Activated naive CD4-positive, alpha-beta T cell treated with Interleukin-2 at 50 U/mL for 16 hours (primary cell): ENCODE measurements at places on chromosomes 13 and 19.

GRCh38 chr19:2574971-2575630 is 99.2 kb downstream of the GADD45B start:
- DNase-seq, result no peak

- DNase-seq, result no peak
These were observed 1201.1 kb upstream of the SLC10A2 start for GRCh38 chr13:104267206-104267811.

DNA sequence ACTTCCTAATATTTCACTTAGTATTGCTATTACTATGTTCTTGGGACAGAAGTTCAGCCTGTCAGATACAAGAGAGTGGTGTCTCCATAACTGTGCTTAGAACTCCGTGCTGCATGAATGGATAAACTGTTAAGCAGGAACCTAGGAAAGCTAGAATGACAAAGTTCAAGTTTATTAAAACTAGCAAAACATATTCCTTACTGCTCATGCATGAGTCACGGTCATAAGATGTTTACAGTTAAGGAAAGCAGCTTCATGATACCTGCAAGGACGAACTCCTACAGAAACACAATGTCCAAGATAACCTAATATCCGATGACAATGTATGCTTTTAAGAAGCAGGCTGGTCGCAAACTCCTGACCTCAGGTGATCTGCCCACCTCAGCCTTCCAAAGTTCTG is 6.0 kb upstream of the ZNF765 start:
- DNase-seq, result no peak

DNA sequence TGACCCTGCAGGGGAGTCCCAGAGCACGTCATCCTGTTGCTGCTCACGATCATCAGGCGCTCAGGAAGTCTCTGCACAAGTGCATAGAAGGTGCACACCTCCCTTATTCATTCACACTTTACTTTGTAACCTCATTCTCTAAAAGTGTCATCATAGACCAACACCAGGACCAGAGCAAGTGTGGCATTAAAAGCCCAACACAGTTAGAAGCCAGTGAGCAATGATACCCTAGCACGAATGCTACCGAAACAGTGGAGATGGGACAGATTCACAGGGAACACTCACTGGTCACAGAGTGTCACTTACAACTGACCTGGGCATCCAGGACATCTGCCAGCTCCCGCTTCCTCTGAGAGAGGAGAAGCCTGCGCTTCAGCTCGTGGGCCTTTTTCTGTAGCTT is 17.0 kb downstream of the HAUS8 start:
- no peak for DNase-seq

DNA sequence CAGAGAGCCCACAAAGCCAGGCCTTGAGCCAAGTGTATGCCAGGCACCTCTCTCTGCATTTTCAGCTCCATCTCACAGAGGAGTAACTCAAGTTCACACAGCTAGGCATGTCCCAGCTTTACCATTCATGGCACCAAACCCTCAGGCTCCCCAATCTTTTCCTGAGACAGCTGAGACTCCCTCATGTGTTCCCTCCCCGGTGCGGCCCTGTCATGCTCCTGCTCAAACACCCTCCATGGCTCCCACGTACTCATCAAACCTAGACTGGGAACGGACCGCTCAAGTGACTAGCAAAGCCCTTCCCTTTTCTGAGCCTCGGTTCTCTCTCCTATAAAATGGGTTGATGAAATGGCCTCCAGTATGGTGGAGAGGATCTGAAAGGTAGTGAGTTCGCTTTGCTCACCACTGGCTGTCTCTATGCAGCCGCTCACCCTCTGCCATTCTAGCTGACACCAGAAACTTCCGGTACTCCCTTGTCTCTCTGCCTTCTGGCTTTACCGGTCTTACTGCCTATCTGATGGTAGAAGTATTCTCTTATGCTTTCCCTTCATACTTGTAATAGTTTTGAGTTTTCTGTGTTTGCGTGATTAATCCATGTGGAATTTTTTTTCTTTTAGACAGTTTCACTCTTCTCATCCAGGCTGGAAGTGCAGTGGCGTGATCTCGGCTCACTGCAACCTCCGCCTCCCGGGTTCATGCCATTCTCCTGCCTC is 7.8 kb upstream of the SLC44A2 start:
- no peak for DNase-seq

DNA sequence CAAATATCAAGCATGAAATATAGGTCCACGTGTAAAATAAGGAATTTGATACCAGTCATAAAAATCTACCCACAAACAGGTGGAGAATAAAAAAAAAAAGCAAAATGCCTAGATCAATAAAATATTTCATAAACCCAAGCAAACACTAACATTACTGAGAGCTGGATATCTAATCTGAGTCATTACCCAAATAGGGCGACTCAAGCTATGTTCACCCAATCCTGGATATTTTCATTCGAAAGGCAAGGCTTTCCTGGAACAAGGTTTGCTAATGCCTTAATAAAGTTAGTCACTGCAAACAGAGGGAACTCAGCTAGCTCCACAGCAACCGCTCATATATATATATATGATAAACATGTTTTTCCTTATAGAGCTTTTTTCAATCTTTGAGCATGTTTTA is 33.5 kb upstream of the TM9SF2 start:
- DNase-seq, result no peak

DNA sequence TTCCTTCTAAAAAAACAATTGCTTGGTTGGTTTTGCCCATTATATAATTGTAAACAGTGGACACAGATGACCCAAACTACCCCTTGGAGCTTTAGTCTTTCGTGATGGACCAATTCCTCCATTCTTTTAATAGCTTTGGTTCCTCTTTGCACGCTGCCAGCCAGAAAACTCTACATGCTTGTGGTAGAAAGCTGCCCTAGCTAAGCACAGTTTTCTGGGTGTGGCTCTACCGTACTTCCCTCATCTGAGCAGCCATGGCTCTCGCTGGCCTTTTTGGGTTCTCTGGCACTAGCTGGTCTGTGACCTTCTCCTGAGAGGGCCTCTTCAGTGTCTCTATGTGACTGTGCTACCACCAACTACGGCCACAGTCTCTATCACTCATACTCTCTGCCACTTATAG is 29.9 kb upstream of the CEBPA start:
- DNase-seq, result no peak

GRCh38 chr19:54248016-54248601 is 5.5 kb upstream of the LILRA6 start:
- DNase-seq, result peak; percentile 40

GRCh38 chr13:67935626-67936025 is 705.5 kb upstream of the PCDH9 start:
- DNase-seq, result no peak

GRCh38 chr19:12526542-12526941 is 24.7 kb downstream of the ZNF564 start:
- DNase-seq, result no peak

DNA sequence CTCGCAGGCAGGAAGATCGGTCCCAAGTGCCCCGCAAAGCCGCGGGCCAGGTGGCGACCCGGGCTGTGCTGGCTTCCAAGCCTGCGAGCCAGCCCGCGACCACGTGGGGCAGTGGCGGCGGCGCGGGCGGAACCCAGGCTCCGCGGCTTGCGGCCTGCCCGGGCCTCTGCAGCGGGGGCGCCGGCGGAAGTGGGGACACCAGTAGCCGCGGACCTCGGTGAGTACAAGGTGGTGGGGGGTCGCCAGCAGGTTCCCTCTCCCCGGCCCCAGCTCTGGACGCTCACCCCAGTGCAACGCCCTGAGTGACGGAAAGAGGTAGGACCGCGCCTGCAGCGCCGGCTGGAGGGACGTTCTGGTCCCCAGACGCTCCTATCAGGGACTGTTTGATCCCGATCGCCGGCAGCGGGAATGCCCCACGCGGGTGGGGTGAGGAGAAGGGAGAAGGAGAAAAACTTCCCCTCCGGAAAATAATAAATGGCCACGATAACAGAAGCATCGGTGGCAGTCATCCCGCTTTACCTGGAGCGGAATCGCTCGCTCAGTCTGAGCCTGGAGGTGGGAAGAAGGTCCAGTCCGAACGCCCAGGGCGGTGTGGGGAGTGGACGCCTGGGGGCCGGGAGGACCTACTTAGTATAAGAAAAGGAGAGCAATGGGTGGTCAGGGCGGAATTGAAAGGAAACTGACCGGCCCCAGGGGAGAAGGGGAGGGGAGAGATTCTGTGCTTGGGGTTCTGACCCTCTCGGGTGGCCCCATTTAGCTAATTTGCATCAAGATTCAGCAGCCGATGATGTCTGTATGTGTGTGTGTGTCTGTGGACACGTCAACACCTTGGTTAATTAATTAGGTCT is at the start of gene GEMIN7:
Gene GEMIN7, plus strand, starts transcription at position 198 of the 848 bp plus-strand sequence. CDS start 10,855 bp downstream, outside the sequence.
- DNase-seq, result peak; percentile 84

DNA sequence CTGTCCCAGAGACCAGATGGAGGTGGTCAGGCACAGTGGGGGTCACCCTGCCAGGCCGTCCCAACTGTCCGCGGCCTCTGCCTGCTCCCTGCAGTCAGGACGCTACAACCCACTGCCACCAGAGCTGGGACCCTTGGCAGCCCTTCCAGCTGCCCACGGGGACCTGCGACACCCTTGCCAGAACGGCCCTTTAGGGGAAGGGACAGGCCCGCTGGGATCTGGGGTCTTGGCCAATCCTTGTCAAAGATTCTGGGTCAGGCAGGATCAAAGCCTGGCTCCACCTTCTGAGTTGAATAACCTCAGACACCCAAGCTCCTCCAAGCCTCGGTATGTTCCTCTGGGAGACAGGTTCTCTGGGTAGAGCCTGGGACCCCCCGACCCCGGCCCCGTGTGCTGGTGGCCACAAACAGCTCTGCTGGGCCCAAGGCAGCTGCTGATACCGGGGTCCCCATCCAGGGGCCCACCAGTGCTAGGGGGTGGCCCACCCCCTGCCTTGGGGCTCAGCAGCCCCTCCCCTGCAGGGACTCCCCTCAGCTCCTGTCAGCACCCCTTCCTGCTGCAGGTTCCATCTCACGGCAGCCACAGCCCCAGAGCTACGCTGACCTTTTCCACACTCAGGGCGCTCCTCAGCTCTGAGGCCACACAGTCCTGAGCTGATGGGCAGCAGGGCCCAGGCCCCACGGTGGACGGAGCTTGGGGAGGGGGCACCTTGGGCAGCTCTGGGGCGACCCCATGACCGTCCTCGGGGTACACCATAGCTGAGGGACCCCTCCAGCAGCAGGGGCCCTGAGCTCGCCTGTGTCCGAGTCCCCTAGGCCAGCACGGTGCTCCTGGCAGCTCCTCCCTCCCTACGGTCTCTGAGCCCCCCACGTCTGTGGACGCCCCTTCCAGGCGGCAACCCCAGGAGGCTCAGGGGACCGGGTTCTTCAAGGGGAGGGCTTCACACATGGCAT is 18.4 kb downstream of the SBNO2 start:
- DNase-seq, result no peak
